Psoas muscle (tissue), 8 donors: ENCODE measurements at places on chromosomes 5 and 9. TPM values are rescaled to one million over a fixed set of nuclear protein-coding genes. Genes with fewer than 3 reads are reported as not detected.

PRPF4 gene
- polyA plus RNA-seq = 12.2 TPM

PCA3 gene
- polyA plus RNA-seq = 0.07 TPM

SLC6A3 gene
- polyA plus RNA-seq = not detected

EDIL3 gene
- 0.11 TPM for polyA plus RNA-seq

CCL27 gene
- 0.31 TPM for polyA plus RNA-seq

CDKN2B-AS1 gene
- polyA plus RNA-seq = not detected

ANKRD31 gene
- 0.06 TPM for polyA plus RNA-seq

TMEM215 gene
- polyA plus RNA-seq = not detected

SLC36A3 gene
- polyA plus RNA-seq = not detected

RASGEF1C gene
- polyA plus RNA-seq = 0.05 TPM

SPATA31D4 gene
- not detected for polyA plus RNA-seq

IFNK gene
- not detected for polyA plus RNA-seq

PCDHGB4 gene
- polyA plus RNA-seq = 0.52 TPM

SCGB3A2 gene
- not detected for polyA plus RNA-seq

PCDH1 gene
- 5.1 TPM for polyA plus RNA-seq

FOXI1 gene
- polyA plus RNA-seq = not detected

HEMGN gene
- polyA plus RNA-seq = not detected

SOX30 gene
- 0.05 TPM for polyA plus RNA-seq

PCDHA4 gene
- polyA plus RNA-seq = 0.06 TPM

PCDHAC1 gene
- polyA plus RNA-seq = not detected

CAMLG gene
- 48.1 TPM for polyA plus RNA-seq

LECT2 gene
- polyA plus RNA-seq = not detected

SPATA31E1 gene
- not detected for polyA plus RNA-seq

STK32A gene
- 0.30 TPM for polyA plus RNA-seq

ZNF366 gene
- polyA plus RNA-seq = 1.2 TPM

PCDHGA2 gene
- 0.25 TPM for polyA plus RNA-seq

AGPAT2 gene
- 66.5 TPM for polyA plus RNA-seq

BTNL3 gene
- polyA plus RNA-seq = 0.09 TPM

MCCC2 gene
- polyA plus RNA-seq = 24.8 TPM

CHSY3 gene
- polyA plus RNA-seq = 0.33 TPM

PCDHGA6 gene
- polyA plus RNA-seq = 0.72 TPM

SUSD1 gene
- 3.4 TPM for polyA plus RNA-seq

UBE2D2 gene
- polyA plus RNA-seq = 107 TPM

RLN1 gene
- polyA plus RNA-seq = not detected
